ENCODE measurements at places on chromosomes 3 and 15.

- no peak for DNase-seq
These were observed 434.4 kb upstream of the CNTN4 start for GRCh38 chr3:1664266-1664665.

DNA sequence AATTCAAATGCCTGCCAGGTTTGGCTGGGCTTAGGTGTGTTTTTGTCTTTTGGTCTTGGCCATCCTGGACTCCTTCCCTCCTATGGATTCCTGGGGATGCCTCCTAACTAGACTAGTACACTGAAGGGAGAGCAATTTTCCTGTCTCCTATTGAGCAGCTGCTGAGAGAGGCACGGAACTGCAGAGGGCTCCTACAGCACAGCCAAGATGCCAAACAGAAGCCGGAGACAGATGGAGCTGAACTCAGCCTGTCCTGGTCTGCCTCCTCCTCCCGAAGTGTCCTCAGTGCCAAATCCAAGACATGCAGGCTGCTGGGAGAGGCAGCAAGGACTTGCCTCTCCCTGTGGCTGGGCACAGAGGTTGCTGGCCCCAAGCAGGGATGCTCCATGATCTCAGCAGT, 256.6 kb upstream of the PROK2 start:
- no peak for DNase-seq

GRCh38 chr3:24829629-24830229, 335.1 kb upstream of the THRB start:
- DNase-seq: no peak

DNA sequence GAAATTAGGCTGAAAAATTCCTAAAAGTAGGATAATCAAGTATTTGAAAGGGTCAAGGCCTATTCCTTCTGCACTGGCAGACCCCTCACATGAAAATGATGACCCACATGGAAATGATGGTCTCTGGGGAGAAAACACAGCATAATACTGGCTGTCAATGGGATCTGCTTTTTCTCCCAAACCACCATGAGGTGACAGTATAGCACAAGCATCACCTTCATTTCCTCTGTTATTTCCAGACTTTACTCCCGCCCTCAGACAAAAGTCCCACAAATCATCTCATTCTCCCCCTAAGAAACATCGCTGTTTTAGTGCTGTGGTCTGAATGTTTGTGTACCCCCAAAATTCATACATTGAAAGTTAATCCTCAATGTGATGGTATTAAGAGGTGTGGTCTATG, 161.0 kb downstream of the RSL24D1 start:
- DNase-seq: no peak

DNA sequence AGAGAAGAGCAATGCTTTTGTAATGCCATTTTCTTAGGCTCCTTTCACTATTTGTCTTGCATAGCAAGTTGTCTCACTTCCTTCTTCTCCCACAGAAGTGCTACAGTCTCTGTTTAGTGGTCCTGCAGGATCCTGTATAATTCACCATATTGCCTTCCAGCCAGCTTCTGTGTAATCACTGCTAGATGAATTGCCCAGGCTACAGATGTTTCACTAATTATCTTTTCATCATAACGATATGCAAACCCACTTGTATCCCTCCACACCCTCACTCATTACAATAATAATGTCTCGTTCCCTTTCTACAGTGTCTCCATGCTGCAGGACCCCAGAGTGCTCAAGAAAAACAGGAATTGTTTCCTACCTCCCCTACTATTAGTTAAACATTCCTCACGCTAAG, 402.9 kb downstream of the TBL1XR1 start:
- no peak for DNase-seq

GRCh38 chr3:73391984-73392383, 232.8 kb downstream of the PDZRN3 start:
- no peak for DNase-seq

DNA sequence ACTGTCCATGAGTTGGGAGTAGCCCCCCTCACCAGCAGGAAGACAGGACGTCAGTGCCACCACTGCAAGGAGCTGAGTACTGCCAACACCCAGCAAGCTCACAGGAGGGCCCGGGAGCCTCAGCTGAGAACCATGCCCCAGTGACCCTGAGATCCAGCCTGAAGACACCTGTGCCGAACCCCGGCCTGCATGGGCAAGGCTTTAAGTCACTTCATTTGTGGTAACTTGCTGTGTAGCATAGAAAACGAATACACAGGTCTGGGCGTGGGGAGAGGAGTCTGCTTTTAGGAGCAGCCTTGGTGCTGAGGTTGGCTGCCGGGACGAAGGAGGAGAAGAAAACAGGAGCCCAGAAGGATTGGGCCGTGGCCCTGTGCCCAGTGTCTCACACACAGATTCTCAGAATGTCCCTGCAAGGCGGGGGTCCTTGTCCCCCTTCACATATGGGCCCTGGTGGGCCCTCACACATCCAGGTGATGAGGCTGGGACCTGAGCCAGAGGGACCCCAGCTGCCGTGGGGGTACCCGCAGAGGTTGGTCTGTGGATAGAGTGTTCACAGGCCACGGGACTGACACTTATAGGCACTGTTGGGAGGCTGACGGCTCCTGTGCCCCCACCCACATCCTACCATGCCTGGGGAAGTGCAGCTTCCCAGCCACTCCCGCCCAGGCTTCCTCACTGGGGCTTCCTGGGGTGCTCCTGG, 85.3 kb downstream of the PLXNA1 start:
- DNase-seq: no peak

DNA sequence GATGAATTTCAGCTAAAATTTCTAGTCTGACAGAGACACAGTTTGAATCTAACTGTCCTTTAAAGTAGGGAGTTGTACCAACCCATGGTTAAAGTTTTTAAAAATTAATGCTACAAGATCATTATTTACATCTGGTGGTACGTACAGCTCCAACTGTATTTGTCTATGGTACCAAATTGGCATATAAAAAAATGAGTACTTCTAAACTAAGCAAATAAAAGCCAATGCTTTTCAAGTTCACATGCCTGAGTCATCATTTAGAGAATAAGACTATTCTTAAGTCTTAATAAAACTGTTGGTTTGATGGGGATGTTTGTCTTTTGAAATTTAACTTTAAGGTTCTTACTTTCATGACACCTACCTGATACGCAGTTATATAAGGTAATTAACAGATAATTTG, 21.0 kb upstream of the IFT57 start:
- DNase-seq: no peak

DNA sequence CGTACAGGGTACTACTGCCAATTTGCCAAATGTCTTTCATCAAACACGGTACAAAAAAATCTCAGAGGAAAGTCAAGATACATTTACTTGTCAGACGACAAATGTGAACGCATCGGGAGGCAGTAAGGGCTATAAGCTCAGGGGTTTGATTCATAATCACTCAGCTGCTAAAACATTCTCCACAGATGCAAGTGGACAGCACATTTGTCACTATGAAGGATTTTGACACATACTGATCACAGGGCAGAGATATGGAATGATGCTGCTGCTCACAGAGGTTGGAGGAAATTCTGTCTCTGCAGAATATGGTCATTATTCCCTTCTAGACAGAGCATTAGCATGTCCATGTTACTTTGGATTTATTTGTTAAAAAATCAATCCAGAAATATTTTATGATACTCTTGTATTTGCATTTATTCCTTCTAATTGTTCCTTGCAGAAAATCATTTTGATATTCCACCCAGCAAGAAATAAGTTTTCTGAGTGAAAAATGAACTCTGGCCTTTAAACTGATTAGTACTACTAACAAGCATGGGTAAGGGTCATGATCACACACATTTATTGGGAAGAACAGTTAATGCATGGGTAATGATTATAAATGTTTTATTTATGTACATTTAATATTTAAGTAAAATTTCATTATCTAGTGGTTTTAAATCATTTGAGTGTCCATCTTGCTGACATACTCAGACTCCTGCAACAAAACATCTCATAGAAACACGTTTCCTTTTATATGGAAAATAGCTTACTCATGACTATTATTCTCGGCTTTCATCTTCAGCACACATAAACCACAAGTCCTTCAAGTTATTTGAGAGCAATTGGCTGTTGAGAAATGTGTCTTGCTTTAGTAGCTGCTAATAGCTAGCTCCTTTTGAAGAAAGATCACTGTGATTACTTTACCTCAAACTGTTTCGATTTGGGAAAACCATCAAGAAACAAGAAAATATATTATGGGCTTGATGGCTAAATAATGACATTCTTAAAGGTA, 559.3 kb downstream of the MECOM start:
- no peak for DNase-seq

DNA sequence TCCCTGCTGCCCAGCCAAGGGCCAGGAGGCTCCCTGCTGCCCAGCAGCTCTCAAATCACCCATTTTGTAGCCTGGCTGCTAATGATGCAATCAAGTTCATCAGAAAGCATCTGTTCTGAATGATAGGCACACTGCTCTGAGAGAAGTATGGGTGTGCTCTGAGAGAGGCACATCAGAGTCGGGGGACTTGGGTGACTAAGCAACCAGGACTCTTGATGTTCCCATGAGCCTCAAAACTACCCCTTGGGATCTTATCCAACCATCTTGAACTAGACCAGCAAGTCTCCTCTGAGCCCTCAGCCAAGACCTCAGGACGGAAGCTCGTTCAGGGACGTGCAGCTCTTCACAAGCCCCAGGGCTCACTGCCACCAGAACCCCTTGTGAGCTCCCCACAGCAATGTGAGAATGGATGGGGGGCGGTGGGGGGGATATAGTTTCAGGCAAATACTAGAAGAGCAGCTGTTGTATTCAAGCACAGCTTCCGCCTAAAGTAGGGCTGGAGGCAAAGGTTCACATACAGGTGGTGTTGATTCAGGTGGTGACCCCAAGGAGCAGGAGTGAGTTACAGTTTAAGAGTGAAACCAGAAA, 52.2 kb upstream of the HES1 start:
- DNase-seq: peak; percentile 40

GRCh38 chr3:10249833-10250232, 1.6 kb downstream of the TATDN2 start:
- DNase-seq: no peak

DNA sequence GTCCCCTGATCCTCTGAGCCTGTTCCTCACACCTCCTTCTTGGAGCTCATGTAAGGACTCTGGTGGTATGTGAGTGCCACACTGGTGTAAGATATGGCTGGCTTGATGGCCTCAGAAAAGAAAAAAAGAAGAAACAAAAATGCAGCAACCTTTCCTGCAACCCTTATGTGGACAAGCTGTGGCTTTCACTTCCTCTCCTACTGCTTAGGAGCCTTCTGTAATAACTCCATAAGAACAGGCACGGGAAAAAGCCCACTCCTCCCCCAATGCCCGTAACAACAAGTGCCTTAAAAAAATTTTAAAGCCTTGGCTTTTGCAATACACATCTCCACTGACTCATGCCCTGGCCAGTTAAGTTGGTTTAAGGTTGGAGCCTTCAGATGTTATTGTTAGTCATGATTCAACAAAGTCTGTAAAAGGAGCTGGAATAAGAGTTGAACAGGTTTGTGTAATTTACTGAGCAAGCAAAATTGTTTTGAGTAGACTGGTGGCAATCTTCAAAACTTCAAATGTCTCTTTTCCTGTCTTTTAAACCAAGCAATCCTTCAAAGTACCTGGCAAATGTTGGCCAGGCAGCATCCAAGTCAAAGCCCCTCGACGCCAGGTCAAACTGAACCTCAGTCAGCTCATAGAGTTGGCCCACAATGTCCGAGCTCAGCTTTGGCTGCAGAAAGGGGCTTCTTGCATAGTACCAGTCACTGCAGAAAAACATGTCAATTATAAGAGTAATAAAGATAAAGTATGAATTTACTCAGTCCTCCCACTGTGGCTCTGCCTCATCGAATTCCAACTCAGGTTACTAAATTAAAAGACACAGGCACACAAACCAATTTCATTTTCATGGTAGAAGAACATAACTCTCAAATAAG, 22.9 kb downstream of the FYCO1 start:
- no peak for DNase-seq

GRCh38 chr3:116863822-116864589, 154.4 kb downstream of the TUSC7 start:
- no peak for DNase-seq

DNA sequence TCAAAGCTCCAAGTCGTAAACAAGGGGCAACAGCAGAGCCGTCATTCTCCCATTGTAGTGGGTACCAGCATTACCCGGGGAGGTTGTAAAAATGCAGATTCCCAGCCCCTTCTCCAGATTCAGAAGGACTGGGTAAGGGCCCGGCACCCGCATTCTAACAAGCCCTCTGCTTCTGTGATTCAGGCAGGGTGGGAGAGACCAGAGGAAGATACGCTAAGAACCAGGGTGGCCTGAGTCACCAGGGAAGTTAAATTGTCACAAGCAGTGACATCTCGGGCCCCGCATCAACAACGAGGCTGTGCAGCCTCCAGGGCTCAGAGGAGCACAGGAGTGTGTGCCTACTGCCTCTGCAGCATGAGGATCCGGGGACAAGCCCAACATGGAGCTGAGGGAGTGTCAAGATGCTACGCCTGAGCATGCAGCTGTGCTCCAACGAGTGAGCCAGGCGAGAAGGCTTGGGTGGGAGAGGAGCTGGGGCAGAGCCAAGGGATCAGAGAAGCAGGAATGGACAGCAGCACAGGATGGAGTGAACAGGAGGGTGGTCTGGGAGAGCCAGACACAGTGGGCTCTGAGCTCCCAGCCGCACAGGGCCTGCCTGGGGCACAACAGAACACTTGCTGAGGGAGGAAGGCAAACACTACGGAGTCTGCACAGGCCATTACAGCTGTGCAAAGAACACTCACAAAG, 68.5 kb downstream of the CPN2 start:
- DNase-seq: no peak

GRCh38 chr15:63246691-63247469, 30.5 kb upstream of the APH1B start:
- peak; percentile 16 for DNase-seq

GRCh38 chr3:129101370-129102138, 20.1 kb downstream of the RAB43 start:
- peak; percentile 30 for DNase-seq

DNA sequence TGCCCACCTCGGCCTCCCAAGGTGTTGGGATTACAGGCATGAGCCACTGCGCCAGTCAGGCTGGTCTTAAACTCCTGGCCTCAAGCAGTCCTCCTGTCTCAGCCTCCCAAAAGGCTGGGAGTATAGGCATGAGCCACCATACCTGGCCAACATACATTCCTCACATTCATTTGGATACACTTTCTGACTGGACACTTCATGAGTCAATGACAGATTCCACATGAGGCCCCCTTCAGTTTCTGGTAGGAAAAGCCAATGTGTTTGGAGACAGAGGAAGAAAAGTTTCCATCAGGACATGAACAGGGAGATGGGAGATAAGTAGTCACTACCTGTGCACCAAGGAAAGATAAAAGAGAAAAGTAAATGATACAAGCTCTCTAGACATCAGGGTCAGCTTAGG, 49.4 kb upstream of the GSK3B start:
- DNase-seq: no peak

- DNase-seq: no peak
These were observed 45.9 kb downstream of the FAM43A start for GRCh38 chr3:194731506-194732073.

DNA sequence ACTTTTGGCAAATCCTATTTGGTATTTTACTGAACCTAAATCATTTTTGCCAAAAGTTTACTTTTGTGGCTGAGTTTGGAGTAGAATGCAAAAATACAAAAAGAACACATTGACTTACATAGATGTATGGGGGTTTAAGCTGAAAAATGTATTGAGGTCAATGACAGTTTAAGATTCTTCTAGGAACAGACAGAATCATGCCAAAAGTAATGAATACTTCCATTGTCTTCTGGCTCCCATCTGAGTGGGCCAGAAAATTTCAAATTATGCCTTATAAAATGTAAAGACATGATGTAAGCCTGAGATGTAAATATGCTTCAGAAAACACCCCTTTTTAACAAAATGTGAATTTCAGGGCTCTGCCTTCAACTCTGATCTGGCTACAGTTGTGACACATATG, 375.1 kb upstream of the DPH6 start:
- no peak for DNase-seq

Measured in hematopoietic multipotent progenitor cell treated with erythropoietin and hydrocortisone succinate and interleukin-3 and kit ligand, for 8 days (in vitro differentiated cells).